ENCODE measurements at places on chromosomes 16 and 17.
A peak's percentile ranks its signal among the peaks of the same experiment; 100 is the strongest.

DNA sequence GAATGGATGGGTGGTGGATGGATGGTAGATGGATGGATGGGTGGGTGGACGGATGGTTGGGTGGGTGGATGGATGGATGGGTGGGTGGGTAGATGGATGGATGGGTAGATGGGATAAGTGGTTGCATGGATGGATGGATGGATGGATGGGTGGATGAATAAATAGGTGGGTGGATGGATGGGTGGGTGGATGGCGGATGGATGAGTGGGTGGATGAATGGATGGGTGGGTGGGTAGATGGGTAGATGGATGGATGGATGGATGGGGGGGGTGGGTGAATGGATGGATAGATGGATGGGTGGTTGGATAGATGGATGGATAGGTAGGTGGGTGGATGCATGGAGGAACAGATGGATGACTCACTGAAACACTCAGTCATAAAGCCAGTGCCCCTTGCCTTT lies 51.0 kb upstream of the FASN start:
- DNase-seq, result no peak

DNA sequence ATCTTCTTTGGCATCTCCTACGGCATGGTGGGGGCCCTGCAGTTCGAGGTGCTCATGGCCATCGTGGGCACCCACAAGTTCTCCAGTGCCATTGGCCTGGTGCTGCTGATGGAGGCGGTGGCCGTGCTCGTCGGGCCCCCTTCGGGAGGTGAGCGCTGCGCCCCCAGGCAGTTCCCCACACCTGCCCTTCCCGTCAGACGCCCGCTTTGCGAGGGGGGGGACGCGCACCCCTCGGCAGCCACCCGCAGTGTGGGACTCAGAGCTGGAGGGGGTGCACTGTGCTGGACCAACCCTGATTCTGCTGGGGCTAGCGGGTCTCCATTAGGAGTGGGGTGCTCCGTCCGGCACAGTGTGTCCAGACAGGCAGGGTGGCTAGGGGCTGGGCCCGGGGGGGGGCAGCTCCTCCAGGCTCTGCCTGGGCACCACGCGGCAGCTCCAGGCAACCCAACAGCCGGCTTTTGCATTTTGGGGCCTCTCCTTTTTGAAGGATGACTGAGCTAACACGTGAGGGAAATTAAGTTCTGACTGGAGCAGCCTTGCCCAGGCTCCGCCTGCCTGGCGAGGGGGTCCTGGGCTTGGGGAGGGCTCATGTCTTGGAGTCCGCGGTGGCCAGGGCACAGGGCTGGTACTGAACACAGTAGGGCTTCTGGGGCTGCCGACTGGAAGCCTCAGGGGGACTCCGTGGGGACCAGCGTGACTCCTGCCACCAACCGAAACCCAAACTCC lies 9.1 kb downstream of the SLC16A3 start:
- no peak for DNase-seq

GRCh38 chr17:40580140-40580539 lies 14.9 kb upstream of the CCR7 start:
- DNase-seq, result no peak

- no peak for DNase-seq
Measured at GRCh38 chr16:8611886-8612600, 9.5 kb upstream of the METTL22 start.

DNA sequence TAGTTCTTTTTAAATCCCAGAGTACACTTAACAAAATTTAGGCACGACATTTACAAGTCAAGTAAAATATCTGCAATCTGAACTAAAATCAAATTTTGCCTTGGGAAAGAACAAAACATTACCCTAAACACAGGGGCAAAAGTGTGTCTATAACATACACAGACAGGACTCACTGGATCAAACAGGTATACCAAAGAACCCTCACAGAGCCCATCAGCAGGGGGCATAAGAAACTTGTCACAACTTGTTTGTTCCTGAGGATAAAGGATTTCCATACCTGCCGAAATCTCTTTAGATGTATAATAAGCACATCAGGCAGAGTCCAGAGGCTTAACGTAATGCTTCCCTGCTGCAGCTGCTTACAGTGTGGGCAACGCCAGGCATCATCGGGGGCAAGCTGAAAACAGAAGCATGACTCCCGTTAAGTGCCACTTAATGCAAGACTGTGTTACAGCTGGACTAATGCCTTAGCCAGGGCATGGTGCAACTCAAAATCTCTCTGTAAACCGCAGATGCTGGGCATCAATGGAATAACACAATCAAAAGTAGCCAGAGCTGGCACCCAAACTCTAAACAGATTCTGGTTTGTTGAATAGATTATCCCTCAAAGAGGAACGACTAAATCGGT lies 67.0 kb downstream of the USP31 start:
- DNase-seq, result no peak

DNA sequence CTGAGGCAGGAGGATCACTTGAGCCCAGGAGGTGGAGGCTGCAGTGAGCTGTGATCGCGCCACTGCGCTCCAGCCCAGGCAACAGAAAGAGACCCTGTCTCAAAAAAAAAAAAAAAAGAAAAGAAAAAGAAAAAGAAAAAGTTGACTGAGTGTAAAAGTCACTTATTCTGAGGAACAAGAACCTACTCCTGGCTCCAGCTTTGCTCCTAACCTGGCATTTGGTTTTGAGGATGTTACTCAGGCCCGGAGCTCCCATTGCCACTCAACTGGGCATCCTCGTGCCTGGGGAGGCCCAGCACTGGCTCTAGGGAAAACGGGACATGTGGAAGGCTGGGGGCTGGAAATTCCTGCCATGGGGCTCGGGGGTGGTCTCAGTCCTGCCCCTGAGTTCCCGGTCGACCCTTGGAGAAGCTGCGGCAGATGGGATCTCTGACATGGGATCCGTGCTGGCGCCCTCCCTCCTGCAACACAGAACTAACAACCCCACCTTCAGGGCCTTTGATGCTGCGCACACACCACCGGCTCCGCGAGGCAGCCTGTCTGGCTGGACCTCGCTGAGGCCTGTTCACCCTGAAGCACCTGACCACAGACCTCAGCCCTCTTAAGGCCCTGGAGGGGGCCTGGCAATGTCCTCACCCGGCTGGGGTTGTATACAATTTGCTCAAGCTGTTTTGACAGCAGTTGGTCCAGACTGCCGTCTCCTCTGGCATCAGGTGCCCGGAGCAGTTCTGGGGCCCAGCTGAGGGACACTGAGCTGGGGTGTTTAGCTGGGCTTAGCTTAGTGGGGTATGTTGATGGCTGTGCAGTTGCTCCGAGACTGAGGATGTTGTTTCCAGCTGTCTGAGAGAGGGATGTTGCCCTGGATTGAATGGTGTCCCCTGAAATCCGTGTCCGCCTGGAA lies 12.3 kb downstream of the CD7 start:
- peak; percentile 55 for DNase-seq

DNA sequence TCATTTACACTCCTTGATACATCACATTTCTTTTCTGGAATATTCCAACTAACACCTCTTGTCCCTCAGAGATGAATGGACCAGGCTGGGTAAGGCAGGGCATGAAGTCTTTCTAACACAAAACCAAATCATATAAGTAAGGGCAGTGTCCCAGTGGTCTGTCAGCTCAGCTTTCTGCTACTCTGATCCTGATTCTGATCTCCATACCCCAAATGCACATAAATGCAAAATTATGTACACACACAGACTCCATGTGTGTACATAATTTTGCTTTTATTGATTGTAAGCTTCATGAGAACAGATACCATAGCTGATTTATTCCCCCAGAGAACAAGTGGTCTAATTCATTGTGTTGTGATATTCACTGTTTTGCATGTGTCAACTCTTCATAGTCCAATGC lies 47.9 kb downstream of the NOG start:
- no peak for DNase-seq

DNA sequence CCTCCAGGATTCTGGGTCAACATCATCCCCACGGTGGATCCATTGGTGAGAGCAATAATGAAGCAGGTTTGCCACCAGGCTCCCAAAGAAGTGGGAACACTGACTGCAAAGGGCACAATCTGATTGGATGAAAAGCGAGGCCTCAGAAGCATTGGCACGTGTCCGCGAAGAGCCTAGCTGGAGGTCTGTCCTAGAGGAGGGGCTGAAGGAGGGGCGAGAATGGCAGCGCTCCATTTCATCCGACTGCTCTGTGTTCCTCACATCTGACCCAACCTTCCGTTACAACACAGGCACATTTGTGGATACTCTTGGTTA lies 79.9 kb downstream of the MRC2 start:
- no peak for DNase-seq

DNA sequence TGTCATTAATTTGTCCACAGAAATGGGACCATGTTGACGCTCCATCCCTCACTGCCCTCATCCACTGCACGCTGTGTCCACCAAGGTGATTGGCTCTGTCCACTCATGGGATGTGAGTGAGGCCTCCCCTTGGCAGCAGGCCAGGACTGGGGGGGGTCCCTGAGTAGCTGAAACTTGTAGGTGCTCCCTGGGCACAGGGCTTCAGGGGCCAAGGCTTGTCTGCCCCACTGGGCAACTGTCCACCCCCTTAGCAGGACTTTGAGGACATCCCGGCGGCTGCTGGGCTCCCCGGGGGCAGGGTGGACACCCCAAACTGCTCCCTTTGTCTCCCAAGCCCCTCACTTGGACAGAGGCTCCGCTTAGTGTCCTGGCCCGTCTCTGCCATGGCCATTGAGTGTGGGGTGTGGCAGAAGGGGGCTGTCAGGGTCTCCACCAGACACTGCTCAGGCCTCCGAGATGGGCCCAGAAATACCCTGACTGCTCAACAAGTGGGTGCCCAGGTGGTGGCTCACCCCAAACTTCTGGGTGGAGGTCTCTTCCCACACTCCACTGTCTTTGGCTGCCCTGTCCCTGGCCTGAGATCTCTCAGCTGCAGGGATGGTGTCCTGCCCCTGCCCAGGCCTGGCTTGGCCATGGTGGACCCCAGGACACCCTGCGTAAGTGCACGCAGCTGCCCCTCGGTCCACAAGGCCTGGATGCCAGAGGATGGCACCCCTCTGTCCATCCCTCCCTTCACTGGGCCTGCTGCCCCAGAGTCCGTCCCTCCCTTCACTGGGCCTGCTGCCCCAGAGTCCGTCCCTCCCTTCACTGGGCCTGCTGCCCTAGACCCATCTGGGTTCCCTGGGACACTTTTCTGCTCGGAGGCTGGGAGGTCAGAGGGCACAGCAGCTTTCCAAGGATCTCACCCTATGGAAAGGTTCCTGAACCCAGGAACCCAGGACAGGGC lies 2.9 kb upstream of the RAB40C start:
- DNase-seq, result peak; percentile 6

DNA sequence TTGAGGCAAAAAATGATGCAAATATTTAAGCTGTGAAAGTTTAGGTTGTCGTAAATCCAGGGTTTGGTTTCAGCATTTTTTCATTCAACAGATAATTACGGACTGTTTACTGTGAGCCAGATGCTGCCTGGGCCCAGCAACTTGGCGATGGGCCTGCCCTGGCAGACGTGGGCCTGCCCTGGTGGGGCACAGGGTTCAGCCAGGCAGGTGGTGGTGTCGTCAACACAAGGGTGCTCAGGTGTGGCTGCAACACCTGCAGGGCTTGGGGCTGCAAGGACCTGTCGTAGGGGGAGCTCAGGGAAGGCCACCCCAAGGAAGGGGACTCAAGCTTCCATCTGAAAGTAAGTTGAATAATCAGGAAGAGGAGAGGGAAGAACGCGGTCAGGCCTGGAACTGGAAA lies 15.1 kb downstream of the ZC3H18 start:
- no peak for DNase-seq

- DNase-seq, result no peak
Measured at GRCh38 chr16:85227084-85227945, 115.0 kb upstream of the CIBAR2 start.

- no peak for DNase-seq
Measured at GRCh38 chr17:28343491-28343932, 8.0 kb downstream of the TNFAIP1 start.

DNA sequence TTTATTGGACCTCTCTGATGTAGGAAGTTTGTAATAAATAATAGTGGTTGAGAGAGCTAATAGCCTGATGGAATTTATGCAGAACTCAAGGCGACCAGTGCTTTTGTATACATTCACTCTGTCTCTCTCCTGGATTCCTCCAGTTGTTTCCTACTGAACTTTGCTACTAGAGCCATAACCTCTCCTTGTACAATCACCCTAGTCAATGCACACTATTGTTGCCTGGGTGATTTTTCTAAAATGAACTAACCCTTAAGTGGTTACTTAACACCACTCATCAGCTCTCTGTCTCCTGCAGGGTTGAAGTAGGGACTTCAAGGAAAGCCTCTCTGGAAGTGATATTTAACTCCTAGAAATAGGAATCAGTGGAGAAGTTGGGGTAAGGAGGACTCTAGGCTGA lies 9.7 kb downstream of the PHKB start:
- DNase-seq, result no peak

DNA sequence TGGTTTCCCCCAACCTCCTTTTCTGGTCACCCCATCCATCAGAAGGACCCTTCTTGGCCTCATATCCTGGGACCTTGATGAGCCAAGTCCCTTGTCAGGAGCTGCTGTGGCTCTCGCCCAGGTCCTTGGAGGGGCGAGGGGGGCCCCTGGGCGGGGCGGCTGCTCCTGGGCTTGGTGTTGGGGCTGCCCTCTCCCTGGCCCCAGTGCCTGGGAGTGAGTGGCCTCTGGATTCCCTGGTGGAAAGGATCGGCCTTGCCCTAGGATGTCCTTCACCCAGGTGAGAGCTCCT lies 6.2 kb upstream of the NOTUM start:
- DNase-seq, result no peak

GRCh38 chr16:5175266-5175665 lies 77.7 kb upstream of the EEF2KMT start:
- DNase-seq, result no peak

DNA sequence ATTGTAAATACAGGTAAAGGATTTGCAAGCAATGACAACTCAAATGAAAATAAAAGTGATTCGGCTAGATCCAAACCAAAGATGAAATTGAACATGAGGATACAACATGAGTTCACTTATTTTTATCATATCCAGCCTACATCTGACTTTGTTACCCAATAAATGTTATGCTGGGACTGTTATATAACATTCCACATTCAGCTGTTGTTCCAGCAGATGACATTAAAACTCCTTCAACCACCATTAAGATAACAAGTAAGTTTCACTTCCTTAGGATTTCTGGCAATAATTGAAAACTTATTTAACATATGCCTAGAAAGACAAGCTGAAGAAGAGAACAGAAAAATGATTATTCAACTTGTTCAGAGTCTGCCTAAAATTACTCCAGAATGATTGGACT lies 729.4 kb downstream of the CDH11 start:
- no peak for DNase-seq

DNA sequence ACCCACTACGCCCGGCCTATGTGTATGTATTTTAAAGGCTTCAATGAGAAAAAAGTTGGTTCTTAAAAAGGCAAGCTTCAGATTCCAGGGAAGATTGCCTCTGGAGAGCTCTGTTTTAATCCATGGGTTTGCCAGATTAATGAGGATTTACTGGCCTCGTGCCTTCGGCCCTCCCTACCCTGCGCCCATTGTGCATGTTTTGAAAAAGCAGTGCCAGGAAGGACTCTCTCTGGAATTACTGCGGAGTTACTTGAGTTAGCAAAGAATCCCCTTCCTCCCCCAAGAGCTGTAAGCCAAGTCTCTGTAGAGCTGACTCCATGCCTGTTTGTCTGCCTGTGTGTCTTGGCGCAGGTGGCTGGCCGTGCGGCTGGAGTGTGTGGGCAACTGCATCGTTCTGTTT lies 98.9 kb downstream of the ABCC6 start:
- DNase-seq, result no peak
